ENCODE measurements at places on chromosomes 5 and 9. TPM values are rescaled to one million over a fixed set of nuclear protein-coding genes. Genes with fewer than 3 reads are reported as not detected.

Gene RNF145
- total RNA-seq, result 69.7 TPM

Gene PPP1R26
- total RNA-seq, result 17.5 TPM

GRCh38 chr9:98673681-98674080, 35.1 kb downstream of the GABBR2 start:
- DNase-seq, result no peak

DNA sequence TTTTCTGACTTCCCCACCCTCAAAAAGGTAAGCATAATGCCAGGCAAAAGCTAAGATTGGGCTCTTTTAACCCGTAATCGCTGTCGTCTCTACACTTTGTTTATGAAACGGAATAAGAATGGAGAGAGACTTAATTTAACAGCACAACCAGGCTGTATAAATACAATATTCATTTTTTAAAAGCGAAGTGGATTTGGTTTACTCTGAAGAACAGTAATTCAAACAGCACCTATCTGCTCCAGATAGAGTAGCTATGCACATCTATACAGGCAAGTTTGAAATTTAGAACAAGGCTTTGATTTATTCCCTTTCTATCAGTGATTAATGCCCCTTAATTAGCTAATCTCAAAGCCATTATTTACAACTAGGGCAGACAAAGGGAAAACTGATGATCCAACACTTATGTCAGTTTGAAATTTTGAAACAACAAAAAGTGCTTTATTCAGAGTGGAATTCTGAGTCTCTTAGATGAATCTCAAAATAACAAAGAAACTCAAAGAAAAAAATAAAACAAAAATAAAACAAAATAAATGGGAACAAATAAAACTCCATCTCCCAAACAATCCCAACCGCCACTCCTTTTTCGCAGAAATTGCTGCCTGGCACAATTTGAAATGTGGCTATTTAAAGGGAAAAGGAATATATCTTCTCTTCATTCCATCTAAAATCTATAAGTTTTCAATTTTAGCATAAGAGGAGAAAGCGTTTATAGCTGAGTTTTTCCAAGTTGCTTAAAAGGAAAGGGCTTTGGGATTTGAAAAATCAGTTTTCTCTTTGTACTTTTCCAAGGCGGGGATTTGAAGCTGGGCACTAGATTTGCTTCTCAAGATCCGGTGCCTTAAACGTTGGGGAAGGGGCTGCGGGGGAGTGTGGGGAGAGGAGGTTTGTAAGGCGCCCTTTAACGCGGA, 298.6 kb downstream of the PARP8 start:
- DNase-seq, result no peak

- DNase-seq, result no peak
Observed at GRCh38 chr5:127435821-127436220, 81.6 kb upstream of the PRRC1 start.

Gene GMCL2
- total RNA-seq, result not detected

DNA sequence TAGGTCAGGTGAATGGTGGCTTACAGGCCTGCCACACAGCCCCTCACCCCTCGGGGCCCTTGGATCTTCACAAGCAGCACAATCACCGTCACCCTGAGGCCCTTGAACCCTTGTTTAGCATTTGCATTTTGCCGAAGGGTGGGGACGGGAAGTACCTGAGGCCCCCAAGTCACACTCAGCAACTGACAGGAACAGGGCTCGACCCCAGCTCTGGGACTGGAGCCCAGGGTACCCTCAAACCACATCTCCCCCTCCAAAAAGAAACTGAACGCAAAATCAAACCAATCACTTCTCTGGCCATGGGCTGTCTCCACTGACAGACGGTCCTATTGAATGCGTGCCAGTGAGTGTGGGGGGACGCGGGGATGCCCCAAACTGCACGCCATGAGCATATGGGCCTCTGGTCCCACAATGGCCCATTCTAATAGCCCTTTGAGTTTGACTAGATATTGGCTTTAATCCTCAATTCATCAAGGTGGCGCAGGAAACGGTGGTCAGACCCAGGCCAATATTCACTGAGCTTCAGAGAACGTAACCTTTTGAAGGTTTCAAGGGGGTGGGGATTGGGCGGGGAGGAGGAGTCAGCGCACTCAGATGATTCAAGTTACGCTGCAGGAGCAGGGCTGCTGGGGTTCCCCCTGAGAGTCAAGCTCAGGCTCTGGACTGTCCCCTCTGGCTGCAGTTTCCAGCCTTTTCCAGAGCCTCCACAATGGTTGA, 176.0 kb downstream of the DAB2IP start:
- no peak for DNase-seq

DNA sequence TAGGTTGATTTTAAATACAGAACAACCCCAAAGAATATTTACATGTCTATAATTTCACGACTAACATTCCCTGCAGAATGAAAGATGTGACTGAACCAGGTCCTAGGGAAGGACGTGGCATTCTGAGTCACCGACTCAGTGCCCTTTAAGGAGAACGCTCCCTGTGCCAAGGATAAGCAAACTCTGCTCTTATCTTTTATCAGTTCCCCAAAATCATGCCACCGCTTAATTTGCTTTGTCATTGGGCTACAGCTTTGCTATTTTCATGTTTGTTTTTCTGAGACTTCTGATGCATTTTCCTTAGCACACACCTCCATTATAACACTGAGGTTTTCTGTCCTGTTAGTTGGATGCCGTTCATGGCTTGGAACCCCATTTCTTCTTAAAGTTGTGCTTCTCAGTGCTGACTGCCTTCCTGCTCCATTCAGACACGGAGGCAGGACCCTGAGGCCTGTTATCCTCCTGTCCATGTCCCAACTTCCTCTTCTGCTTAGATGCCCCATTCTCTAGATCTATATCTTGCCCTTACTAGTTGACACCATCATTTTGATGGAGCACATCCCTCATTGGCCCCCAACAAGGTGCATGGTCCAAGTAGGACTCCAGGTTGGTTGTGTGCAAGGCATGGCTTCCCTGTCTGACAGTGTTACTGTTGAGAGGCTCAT, 11.2 kb upstream of the SEMA4D start:
- DNase-seq, result peak; percentile 83

- DNase-seq, result no peak
Observed at GRCh38 chr5:73540192-73540591, 25.2 kb downstream of the ANKRA2 start.

DNA sequence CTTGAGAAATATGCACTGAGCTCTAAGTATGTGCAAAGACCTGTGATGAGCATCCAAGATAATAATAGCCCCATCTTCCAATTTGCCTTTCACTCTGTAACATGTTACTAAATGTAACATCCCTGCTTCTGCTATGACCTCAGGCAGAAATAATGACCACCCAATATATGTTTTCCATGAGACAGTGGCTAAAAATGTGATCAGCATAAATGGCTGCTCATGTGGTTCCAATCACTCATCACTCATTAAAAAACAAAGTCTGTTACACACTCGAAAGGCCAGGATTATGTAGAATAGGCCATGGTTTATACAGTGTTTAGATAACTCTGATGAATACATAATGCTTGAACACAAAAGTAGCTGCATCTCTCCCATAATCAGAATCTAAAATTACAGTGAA, 71.4 kb upstream of the MOCS2 start:
- DNase-seq, result no peak

GRCh38 chr9:78291240-78291925, 5.5 kb upstream of the PSAT1 start:
- no peak for DNase-seq

DNA sequence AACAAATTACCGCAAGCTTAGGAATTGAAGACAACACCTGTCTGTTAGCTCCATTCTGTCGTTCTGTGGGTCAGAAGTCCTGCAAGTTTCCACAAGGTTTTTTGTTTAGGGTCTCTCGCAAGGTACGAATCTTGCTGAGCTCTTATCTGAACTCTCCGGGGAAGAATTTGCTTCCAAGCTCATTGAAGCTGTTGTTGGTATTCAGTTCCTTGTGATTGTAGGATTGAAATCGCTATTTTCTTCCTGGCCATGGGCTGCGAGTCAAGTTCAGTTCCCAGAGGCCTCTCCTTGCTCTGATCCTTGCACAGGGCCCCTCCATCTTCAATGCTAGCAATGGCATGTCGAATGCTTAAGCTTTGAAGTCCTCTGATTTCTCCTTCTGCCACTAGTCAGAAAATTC, 53.5 kb upstream of the CNTLN start:
- DNase-seq, result no peak

GRCh38 chr9:35286381-35286780, 124.6 kb downstream of the UNC13B start:
- no peak for DNase-seq

- no peak for DNase-seq
Observed at GRCh38 chr5:14946815-14947620, 75.4 kb upstream of the ANKH start.

- no peak for DNase-seq
Observed at GRCh38 chr5:56995596-56995995, 43.7 kb upstream of the MIER3 start.

Gene LECT2
- total RNA-seq, result not detected

GRCh38 chr9:89926691-89927220, 321.9 kb downstream of the GADD45G start:
- DNase-seq, result no peak

DNA sequence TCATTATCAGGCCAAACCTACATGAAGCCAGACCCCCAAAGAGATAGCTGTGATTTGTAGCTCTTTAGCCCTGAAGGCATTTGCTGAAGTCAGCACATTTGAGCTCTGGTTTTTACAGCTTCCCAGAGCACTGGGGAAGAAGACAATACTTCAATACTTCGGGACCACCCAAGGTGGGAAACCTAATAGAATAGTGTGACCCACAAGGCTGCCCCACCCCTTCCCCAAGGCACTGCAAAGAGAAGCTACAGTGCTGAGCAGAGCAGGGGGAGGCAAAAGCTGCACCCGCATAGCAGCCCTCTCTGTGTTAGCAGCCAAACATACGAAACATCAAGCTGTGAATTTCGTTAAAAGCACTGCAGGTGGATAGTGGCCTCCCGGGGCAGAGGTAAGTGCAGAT, 87.3 kb downstream of the HSD17B3 start:
- no peak for DNase-seq

- DNase-seq, result no peak
Observed at GRCh38 chr5:1345876-1346626, 1.2 kb upstream of the CLPTM1L start.

Gene WDR31
- 3.8 TPM for total RNA-seq

Gene POLR3G
- total RNA-seq, result 0.75 TPM

DNA sequence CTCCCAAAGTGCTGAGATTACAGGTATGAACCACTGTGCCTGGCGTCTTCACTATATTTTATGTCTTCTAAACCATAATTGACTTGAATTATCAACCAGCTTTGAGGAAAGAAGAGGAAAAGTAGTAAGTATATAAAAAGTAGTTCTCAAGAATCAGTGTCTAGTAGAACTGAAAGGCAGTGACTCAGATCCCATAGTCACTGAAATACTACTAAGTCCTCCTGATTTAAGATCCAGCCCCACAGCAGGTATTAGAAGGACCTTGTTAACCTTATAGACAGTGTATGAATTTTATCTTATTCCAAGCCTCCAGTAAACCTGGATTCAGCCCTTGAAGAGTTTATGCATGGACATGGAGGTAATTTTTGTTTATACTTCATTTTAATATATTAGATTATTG, 31.5 kb downstream of the LNPEP start:
- no peak for DNase-seq

Gene ACOT12
- not detected for total RNA-seq

Gene C5orf52
- not detected for total RNA-seq

GRCh38 chr5:181191526-181192336, 13.3 kb downstream of the TRIM7 start:
- DNase-seq, result peak; percentile 93

Gene ENTPD2
- not detected for total RNA-seq

Gene PPP1R2B
- total RNA-seq, result not detected

- no peak for DNase-seq
Observed at GRCh38 chr5:115180165-115180709, 10.5 kb upstream of the TRIM36 start.

DNA sequence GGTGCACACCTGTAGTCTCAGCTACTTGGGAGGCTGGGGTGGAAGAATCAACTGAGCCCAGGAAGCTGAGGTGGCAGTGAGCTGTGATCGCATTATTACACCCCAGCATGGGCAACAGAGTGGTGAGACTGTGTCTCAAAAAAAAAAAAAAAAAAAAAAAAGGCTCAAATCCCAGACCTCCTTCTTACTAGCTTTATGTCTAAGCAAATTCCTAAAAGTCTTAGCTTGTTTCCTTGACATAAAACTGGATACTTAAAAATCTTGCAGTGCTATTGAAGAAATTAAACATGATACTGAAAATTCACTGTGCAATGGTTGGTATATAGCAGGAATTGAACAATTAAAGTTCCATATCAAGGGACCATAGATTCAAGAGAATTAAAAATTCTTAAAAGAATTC, 45.0 kb downstream of the PCDHGC5 start:
- no peak for DNase-seq

Gene SPATA31D4
- not detected for total RNA-seq

DNA sequence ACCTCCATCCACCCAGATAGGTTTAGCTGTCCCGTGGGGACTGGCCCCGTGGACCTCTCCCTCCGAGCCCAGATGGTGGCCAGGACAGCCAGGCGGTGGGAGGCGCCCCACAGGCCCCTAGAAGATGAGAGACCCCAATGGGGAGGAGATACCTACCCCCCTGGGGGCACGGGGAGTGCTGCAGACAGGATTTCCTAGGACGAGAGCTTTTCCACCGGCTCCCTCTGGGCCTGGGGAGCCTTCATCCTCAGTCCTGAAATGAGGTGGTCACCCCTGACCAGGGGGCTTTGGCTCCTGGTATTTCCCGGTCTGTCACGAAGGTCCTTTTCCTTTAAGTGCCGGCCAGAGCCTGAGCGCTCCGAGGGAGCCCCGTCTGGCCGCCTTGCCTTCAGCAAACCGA, 46.8 kb downstream of the MRPL36 start:
- peak; percentile 14 for DNase-seq

- no peak for DNase-seq
Observed at GRCh38 chr5:180241600-180241999, 32.6 kb upstream of the RASGEF1C start.

Gene KIF4B
- total RNA-seq, result not detected

Gene NFIL3
- total RNA-seq, result 31.6 TPM

Gene TEX10
- total RNA-seq, result 11.1 TPM

Gene BRD3
- 23.6 TPM for total RNA-seq

Gene ECM2
- 3.9 TPM for total RNA-seq

DNA sequence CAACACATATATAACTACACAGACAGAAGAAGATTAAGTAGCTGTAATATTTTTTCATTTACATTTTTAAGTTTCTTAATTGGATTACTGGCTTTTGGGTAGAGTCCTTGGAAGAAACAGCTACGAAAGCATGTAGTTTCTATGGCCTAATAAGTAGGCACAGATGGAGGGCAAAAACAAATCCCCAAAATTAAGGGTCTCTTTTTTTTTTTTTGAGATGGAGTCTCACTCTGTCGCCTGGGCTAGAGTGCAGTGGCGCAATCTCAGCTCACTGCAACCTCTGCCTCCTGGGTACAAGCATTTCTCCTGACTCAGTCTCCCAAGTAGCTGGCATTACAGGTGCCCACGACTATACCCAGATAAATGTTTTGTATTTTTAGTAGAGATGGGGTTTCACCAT, 27.1 kb upstream of the MTMR12 start:
- DNase-seq, result no peak

- no peak for DNase-seq
Observed at GRCh38 chr5:43634621-43635020, 31.6 kb downstream of the NNT start.

Data from adrenal gland (tissue), 19 donors.